ENCODE measurements at places on chromosomes 6 and 20.

- DNase-seq = no peak
These were observed 94.6 kb upstream of the ENPP5 start for GRCh38 chr6:46265373-46265772.

- DNase-seq = no peak
These were observed 248.2 kb downstream of the KHDC1L start for GRCh38 chr6:72977114-72977513.

- DNase-seq = no peak
These were observed 32.7 kb downstream of the CHMP4B start for GRCh38 chr20:33843854-33844253.

- DNase-seq = no peak
These were observed 476.9 kb downstream of the KHDRBS2 start for GRCh38 chr6:61809004-61809595.

GRCh38 chr6:85354761-85355618 lies 94.9 kb upstream of the NT5E start:
- DNase-seq = peak; percentile 58

DNA sequence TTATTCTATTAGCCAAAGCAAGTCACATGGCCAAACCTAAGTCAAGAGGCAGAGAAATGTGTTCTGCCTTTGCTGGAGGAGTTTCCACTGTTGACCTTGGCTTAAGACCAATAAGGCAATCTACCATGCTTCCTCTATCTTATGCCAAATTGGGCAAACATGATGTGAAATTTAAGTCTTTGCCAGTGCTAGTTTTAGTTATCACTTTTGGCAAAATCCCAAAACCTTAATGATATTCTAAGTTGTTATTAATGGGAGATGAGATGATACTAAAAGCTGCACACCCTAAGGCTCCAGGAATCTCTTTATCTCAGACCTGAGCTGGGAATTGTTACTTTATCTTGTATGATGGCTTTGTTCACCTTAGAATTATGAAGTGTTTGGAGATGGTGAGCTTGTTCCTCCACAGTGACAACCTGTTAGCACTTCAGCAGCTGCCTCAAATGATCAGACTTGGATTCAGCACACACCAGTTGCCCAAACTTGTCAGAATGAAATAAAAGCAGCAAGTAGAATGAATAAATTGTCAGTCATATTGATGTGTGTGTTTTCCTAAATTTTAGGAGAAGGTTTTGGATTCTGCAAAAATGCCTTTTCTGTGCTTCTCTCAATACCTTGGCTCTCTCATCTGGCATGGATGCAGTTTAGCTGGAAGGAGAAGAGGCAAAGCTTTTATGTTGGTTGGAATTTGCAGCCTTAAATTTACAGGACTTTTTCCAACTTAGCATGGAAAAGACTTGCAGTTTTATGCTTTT lies 49.3 kb downstream of the RIN2 start:
- DNase-seq = no peak

- peak; percentile 86 for DNase-seq
These were observed 28.9 kb downstream of the VEGFA start for GRCh38 chr6:43798688-43799444.

DNA sequence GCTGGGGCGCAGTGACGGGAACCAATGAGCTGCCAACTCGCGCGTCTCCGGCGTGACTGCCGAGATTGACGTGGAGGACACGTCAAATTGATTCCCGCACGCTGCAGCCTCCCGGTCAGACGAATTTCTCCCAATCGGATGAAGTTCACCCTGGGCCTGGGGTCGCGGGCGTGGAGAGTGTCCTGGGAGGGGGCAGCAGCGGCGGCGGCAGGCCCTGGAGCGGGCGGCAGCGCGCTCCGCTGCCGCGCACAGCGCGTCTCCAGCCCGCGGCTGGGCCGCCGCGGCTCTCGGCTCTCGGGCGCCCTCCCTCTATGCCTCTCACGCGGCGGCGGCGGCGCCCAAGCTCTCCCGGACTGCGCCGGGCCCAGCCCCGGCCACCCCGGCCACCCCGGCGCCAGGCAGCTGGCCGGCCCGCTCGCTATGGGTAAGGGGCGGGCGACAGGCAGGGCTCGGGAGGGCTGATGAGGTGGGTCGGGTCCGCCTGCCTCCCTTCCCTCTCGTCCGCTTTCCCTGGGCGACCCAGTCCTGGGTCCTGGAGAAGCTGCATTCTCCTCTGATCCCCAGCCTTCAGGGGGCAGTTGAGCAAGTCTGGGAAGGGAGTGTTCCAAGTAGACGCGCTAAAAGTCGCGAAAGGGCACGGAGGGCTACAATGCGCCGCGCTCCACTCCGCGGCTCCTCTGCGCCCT lies at the start of gene PAX1:
Gene PAX1, plus strand, starts transcription at position 90 of the 686 bp plus-strand sequence. Its CDS starts 49 bp downstream, at position 139.
- no peak for DNase-seq

- DNase-seq = peak; percentile 28
These were observed 1.1 kb downstream of the ABRACL start for GRCh38 chr6:139029470-139030227.

DNA sequence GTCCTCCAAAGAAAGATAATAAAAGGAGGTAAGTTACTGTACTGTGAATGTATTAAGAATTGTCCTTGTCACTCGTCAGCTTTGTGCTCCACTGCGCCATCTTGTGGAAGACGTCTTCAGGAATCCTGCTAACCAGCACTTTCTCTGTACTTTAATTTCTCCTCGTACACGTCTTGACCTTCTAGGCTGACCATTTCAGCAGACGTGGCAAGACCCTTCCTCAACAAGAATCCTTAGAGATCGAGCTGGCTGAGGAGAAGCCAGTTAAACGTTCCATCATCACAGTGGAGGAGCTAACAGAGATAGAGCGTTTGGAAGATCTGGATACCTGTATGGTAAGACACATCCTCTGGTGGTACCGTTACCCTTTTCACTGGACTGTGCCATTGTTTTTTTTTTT lies 95.5 kb upstream of the SCGN start:
- peak; percentile 91 for DNase-seq

- no peak for DNase-seq
These were observed 49.7 kb downstream of the OR2B2 start for GRCh38 chr6:27862396-27863066.

GRCh38 chr6:132224943-132225342 lies 176.3 kb downstream of the MOXD1 start:
- DNase-seq = no peak

GRCh38 chr20:22496817-22497216 lies 87.6 kb downstream of the FOXA2 start:
- no peak for DNase-seq

GRCh38 chr6:149436647-149437046 lies 36.6 kb downstream of the SUMO4 start:
- no peak for DNase-seq

- DNase-seq = no peak
These were observed 332.8 kb downstream of the CDH4 start for GRCh38 chr20:61584851-61585250.

- DNase-seq = no peak
These were observed 25.5 kb upstream of the NOL4L start for GRCh38 chr20:32610472-32611218.

- DNase-seq = no peak
These were observed 122.8 kb upstream of the B3GAT2 start for GRCh38 chr6:71079677-71080076.

GRCh38 chr6:17983730-17984129 lies 3.7 kb downstream of the KIF13A start:
- DNase-seq = no peak

GRCh38 chr6:74357321-74357720 lies 661.3 kb downstream of the CD109 start:
- DNase-seq = no peak

DNA sequence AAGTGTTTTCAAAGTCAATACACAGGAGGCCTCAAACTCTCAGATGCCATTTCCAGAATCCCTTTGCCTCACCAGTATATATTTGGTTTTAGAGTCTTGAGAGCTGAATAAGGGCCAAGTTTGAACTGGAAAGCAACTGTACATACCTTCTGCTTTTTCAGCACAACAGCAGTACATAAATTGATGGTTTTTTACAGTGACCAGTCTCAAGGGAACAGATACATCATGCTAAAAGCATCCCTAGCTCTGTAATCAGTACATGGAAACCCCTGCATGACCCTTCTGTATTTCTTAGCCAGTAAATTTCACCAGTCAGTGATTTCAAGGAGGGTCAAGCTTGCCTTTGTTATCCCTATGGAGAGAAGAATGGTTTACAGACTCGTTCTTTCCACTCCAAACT lies 40.6 kb upstream of the ECHDC1 start:
- DNase-seq = no peak

DNA sequence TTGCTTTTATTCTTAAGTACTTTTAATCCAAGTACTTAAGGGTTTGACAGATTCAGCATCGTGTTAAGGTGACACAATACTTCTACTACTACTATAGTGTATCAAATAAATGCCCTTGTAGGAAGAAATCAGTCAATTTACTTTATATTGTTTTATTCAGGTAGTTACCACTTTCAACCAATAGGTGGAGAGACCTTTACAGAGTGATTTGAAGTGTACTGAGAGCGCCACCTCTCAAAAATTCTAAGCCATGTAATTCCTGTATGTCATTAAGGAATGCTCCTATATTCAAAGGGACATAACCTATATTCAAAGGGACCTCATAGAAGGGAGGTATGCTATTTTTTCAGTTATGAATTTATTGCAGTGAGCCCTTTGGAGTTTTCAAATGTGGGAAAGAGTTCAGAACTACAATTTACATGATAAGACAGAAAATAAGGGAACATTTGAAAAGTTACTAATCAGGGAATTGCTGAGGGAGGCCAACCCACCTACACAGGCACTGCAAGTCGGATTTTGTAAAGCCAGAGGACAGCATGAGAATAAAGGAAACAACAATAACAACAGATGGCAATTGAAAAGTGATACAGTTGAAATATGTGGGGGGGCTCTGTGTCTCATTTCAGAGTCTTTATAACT lies 955.6 kb downstream of the TBC1D32 start:
- DNase-seq = peak; percentile 2

DNA sequence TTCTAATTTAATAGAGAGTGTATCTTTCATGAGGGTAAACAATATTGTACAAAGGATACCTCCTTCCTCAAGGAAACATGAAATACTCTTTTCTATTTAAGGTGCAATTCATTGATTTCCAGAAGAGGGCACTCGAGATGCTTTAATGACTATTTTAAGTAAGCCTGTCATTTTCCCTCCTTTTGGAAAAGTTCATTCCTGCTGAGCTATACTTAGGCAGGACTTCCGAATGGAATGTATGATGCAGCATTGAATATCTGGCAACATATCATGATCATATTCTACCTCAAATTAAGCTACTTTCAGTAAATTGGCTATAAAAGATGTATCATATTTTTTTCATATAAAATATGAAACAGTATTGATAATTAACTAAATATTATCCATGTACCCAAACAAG lies 5.0 kb downstream of the DST start:
- peak; percentile 27 for DNase-seq

GRCh38 chr20:32028647-32029372 lies 18.6 kb downstream of the CCM2L start:
- DNase-seq = no peak

DNA sequence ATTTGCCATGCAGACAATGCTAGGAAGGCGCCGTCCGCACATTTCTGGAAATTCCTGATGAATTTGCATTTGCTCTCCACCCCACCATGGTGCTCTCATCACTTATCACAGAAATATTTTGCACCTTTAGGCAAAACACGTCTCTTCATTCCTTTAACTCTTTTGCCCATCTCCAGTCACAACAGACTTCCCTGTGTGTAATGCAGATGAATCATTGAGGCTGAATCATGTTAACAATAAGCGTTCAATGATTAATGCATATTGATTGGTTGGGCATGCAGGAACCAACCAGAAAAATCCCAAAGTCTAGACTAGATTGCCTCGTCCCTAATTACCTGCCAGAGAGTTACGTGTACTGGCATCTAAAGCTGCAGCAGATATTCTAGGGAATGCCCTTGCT lies 80.0 kb upstream of the ATXN1 start:
- DNase-seq = no peak

DNA sequence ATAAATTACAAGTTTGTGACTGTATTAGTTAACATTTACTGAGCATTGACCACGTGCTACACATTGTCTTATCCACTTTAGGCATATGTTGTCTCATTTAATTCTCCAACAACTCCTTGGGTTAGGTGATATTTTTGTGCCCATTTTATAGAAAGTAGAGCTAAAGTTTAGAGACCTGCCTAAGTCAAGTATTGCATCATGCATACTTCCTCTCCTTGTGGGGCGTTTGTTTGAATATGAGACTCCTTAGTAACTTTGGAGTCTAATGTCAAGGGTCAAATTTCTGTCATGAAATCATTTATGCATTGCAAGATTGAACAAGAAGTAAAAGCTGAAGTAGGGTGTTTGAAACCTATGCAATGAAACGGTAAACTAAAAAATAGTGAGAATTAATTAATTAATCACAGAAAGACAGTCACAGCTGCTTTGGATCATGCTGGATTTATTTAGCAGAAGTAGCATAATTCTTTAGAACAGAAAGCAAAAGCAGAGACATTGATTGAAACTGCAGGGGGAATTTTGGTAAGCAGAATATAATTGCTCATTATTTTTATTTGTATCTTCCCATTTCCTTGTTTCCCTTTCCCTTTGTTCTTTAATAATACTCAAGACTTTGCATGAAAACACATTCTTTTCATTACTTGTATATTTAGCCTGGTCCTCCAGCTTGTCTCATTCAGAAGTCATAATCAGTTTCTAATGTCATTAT lies 1374.4 kb upstream of the GJE1 start:
- DNase-seq = no peak

DNA sequence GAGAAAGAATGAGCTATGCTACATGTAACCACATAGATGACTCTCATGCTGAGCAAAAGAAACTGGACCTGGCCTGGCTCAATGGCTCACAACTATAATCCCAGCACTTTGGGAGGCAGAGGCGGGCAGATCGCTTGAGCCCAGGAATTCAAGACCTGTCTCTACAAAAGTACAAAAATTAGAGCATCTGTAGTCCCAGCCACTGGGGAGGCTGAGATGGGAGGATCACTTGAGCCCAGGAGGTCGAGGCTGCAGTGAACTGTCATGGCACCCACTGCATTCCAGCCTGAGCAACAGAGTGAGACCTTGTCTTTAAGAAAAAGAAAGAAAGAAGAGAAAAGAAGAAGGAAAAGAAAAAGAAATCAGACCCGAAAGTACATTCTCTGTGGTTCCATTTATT lies 41.7 kb downstream of the NCR2 start:
- DNase-seq = no peak

- DNase-seq = no peak
These were observed 302.6 kb upstream of the ARID1B start for GRCh38 chr6:156474507-156475120.

GRCh38 chr6:90435207-90435899 lies 138.7 kb upstream of the BACH2 start:
- no peak for DNase-seq
